NCI-H1105 (cell line): ENCODE measurements at places on chromosomes 2 and 18.

- DNase-seq, result no peak
Measured at GRCh38 chr2:48316753-48317750, 212.9 kb upstream of the STON1 start.

DNA sequence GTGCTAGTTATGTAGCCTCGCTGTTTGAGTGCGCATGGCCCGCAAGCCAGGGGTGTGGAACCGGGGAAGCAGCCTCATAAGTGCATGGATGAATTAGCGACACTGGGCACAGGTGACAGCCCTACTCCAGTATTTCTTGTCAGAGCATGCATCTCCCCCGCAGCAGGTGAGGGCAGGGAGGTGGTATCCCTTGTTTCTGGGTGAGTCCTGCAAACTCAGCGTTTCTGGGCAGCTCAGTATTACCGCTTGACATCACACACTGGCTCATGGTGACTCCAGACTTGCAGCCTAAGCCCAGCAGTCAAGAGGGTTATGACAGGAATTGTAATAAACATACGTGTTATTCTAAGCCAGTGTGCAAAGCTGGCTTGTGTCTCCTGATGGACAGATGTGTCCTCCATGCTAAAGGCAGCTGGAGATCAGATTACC lies 2.5 kb downstream of the CABLES1 start:
- DNase-seq, result peak; percentile 90

- DNase-seq, result peak; percentile 21
Measured at GRCh38 chr18:77131652-77132368, 773 bp downstream of the MBP start.

DNA sequence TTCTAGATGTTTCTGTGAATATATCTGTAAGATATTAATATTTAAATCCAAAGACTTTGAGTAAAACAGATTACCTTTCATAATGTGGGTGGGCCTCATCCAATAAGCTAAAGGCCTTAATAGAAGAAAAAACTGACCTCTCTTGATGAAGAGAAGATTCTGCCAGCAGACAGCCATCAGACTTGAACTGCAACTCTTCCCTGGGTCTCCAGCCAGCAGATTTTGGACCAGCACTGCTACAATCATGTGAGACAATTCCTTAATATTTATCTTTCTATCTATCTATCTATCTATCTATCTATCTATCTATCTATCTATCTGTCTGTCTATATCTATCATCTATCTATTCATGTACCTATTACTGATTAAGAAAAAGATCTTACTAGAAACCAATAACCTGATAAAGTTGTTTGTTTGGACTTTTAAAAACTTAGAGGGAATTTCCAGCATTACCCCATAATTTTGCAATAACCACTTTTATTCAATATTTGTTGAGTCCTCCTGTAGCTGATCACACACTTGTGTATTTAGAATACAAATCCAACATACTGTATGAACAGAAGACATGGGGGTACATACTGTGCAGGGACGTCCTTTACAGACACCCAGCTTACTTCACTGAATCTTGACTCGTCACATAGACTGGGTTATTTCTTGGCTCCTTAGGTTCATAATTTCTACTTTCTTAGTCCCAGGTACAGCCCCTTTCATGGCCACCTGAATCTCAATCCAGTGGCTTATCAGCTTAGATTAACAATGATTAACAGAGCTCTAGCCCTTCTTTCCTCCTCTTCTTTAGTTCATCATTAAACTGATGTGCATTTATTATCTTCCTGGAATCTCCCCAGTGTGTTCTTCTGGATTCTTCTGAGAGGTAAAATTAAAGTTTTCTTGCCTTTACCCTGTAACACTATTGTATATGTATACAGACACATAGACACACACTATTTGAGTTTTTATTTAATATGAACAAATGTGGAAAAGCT lies 27.2 kb upstream of the STAT4 start:
- no peak for DNase-seq

GRCh38 chr2:166375195-166375735 lies 479 bp downstream of the SCN9A start:
- DNase-seq, result no peak

GRCh38 chr2:41966431-41966893 lies 81.4 kb upstream of the PKDCC start:
- no peak for DNase-seq
